Smooth muscle cell of trachea (primary cell): ENCODE measurements at places on chromosomes 4 and X. TPM values are rescaled to one million over a fixed set of nuclear protein-coding genes. Genes with fewer than 3 reads are reported as not detected.

PASD1 gene
- not detected in 2 replicates for total RNA-seq

UGT2B15 gene
- not detected in 2 replicates for total RNA-seq

WDR17 gene
- 3.3 and 5.1 TPM in 2 replicates for total RNA-seq

ASB12 gene
- total RNA-seq = under 0.01 TPM in 1 of 2 replicates, not detected in the other

SLC38A5 gene
- 56.4 and 78.2 TPM in 2 replicates for total RNA-seq

PDZD4 gene
- 0.15 and 0.33 TPM in 2 replicates for total RNA-seq

ERAS gene
- not detected in 2 replicates for total RNA-seq

CCDC158 gene
- under 0.01 and 0.83 TPM in 2 replicates for total RNA-seq

FMR1NB gene
- not detected in 2 replicates for total RNA-seq

SLC26A1 gene
- 0.33 and 0.44 TPM in 2 replicates for total RNA-seq

NLRP2B gene
- total RNA-seq = not detected in 2 replicates

CCKAR gene
- total RNA-seq = 19.4 and 25.2 TPM in 2 replicates

SPACA5 gene
- not detected in 2 replicates for total RNA-seq

BEX1 gene
- total RNA-seq = 0.15 and 0.17 TPM in 2 replicates

RHOXF2 gene
- total RNA-seq = not detected in 2 replicates

CT83 gene
- total RNA-seq = not detected in 2 replicates

ZXDA gene
- total RNA-seq = 4.8 and 7.3 TPM in 2 replicates

GYPA gene
- total RNA-seq = not detected in 2 replicates

NXF2 gene
- total RNA-seq = not detected in 2 replicates
